ENCODE measurements at places on chromosomes 7 and 10. TPM values are rescaled to one million over a fixed set of nuclear protein-coding genes. Genes with fewer than 3 reads are reported as not detected.

DNA sequence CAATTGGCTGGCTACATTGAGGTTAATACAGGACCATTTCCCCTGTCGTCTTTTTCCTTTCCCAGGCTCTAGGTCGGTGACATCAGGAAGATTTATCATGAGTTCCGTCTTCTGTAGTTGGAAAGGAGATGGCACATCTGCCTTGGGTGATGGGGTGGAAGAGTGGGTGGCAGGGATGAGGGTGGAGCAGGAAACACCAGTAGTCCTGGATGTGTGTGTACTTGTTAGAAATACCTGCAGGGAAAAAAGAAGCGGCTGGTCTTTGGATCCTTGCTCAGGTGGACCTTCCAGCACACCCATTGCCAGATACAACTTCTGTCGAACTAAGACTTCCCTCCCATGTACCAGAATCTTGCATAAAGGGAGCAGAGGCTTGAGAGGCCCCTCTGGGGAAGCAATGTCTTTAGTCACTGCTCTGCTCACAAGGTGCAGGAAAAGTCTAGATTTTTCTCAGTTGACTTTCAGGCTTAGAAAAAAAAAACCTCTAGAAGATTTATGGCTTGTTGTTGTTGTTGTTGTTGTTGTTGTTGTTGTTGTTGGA lies 516.8 kb upstream of the GALNT17 start:
- no peaks in the 10 kb centered on the region for H3K4me1 ChIP-seq
- no peaks in the 10 kb centered on the region for H3K36me3 ChIP-seq
- no peak for DNase-seq
- H3K27me3 ChIP-seq = peaks cover 3% of the 10 kb centered on the region

DNA sequence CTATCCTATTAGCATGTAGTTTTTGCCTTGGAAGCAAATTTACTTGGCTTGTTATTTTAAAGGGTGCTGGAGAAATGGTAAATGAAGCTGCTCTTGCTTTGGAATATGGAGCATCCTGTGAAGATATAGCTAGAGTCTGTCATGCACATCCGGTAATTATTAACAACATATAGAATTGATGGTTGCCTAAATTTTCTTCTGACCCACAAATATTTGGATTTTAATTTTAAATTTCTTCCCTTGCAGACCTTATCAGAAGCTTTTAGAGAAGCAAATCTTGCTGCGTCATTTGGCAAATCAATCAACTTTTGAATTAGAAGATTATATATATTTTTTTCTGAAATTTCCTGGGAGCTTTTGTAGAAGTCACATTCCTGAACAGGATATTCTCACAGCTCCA lies 28.0 kb downstream of the DLD start:
- peaks cover 62% of the 10 kb centered on the region for H3K36me3 ChIP-seq
- DNase-seq = no peak
- no peak overlapping the region for H3K4me3 ChIP-seq
- H3K27ac ChIP-seq = no peak overlapping the region
- H3K27me3 ChIP-seq = no peaks in the 10 kb centered on the region

DNA sequence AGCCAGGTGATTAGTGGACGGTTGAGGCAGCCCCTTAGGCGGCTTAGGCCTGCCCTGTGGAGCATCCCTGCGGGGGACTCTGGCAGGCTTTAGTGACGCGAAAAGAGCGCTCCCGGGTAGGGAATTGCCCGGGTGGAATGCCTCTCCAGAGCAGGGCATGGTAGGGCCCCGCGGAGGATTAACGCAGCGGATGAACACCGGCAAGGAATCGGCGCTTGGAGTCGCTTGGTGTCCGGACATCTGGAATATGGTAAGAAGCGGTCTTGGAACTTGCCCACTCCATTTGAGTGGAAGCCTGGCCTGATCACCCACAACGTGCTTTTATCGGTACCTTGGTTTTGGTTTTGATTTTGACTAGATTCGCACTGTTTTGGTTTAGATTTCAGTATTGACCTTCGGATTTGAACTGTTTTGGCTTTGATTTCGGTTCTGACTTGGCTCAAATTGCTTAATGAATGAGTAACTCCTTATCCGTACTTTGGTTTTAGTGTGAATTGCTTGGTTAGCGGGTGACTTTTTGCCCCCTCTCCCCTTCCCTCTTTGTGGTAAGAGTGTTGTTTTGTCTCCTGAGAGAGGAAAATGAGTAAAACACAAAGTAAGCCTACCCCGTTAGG lies 24.2 kb upstream of the CHST3 start:
- no peak overlapping the region for H3K4me3 ChIP-seq
- peaks cover 16% of the 10 kb centered on the region for H3K4me1 ChIP-seq
- H3K27ac ChIP-seq = no peak overlapping the region
- no peaks in the 10 kb centered on the region for H3K36me3 ChIP-seq

DNA sequence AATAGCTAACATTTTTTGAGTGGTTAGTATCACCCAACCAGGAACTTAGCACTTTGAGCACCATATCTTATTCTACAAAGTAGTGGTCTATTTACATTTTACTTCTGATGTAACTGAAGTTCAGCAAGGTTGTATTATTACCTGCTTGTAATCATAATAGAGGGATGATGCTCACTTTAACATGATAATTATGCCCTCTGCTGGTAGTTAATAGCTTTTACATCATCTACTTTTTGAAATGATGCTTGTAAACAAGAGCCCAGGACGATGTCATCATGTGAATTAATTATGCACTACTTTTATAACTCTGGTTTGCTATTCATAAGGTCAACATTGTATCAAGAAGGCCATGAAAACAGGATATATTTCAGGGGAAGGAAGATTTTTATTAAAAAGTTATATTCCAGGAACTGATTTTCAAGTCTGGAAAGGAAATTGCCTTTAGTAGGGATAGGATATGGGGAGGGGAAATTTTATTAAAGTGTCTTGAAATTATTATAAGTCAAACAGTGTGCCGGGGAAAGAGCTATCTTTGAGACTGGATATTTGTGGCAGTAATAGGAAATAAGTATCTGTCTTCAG lies 80.3 kb upstream of the SCIN start:
- no peak overlapping the region for H3K27ac ChIP-seq
- H3K4me1 ChIP-seq = no peaks in the 10 kb centered on the region
- no peaks in the 10 kb centered on the region for H3K36me3 ChIP-seq
- H3K4me3 ChIP-seq = no peak overlapping the region
- H3K27me3 ChIP-seq = no peaks in the 10 kb centered on the region
- DNase-seq = no peak

GRCh38 chr7:30232391-30232790 lies 52.0 kb upstream of the ZNRF2 start:
- H3K27ac ChIP-seq = no peak overlapping the region
- H3K27me3 ChIP-seq = no peaks in the 10 kb centered on the region
- H3K4me3 ChIP-seq = no peak overlapping the region
- DNase-seq = no peak

- no peak overlapping the region for H3K27ac ChIP-seq
- peaks cover 5% of the 10 kb centered on the region for H3K27me3 ChIP-seq
- no peak for DNase-seq
- no peaks in the 10 kb centered on the region for H3K36me3 ChIP-seq
These were observed 165.1 kb downstream of the AHR start for GRCh38 chr7:17463511-17464085.

DNA sequence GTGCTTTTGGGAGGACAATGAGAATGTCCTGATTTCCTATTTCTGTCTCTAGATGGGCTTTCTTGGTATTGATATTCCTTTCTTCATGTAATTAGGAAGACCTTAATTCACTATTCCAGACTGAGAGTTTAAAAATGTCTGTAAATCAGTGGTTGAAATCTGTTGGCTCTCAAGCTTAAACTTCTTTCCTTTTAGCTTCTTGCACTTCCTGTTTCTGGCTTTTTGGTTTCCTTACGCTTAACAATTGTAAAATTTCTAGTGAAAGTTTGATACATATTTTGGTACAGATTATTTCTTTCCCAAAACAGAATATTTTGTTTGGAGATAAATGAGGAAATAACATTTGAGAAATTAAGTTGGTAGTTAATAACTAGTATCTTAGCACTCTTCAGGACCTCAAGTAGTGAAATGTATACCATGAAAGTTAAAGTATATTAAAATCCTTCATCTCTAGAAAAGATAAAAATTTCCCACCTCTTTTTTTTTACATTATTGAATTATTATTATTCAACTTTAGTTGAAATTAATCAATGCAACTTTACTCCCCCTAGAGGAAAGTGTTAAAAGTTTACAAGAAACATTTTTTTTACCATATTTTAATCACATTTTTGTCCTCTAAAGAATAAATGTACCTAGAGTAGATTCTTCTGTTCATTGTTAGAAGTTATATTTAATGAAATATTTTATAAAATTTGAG lies 137.2 kb downstream of the PHTF2 start:
- no peak overlapping the region for H3K4me3 ChIP-seq
- no peak for DNase-seq
- peaks cover 7% of the 10 kb centered on the region for H3K4me1 ChIP-seq
- H3K27ac ChIP-seq = no peak overlapping the region

GRCh38 chr7:28174901-28175661 lies 5.5 kb downstream of the JAZF1 start:
- H3K27ac ChIP-seq = no peak overlapping the region
- no peak overlapping the region for H3K4me3 ChIP-seq
- no peaks in the 10 kb centered on the region for H3K36me3 ChIP-seq
- H3K4me1 ChIP-seq = peaks cover 19% of the 10 kb centered on the region
- H3K27me3 ChIP-seq = peaks cover 4% of the 10 kb centered on the region

DNA sequence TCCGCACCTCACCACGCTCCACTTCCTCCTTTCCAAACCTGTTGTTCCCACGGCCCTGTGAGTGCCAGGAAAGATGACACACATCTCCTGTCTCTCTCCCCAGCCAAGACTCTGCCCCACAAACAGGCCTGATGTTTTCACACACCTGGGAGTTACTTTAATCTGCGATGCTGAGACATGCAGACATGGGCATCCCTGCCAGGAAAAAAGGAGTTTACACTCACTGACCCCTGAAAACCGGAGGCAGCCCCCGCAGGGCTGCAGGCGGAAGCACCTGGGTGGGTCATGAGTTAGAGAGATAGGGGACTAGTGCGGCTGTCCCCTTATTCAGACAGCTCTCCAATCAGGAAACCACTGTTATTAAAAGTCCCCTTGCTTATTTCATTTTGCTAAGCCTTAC lies 106.4 kb upstream of the CARD11 start:
- H3K27me3 ChIP-seq = no peaks in the 10 kb centered on the region
- H3K36me3 ChIP-seq = no peaks in the 10 kb centered on the region
- no peak for DNase-seq
- H3K27ac ChIP-seq = no peak overlapping the region
- no peak overlapping the region for H3K4me3 ChIP-seq

GRCh38 chr7:91240376-91240941 lies 23.8 kb upstream of the FZD1 start:
- peaks cover 8% of the 10 kb centered on the region for H3K27me3 ChIP-seq
- no peak overlapping the region for H3K27ac ChIP-seq
- H3K36me3 ChIP-seq = no peaks in the 10 kb centered on the region
- no peaks in the 10 kb centered on the region for H3K4me1 ChIP-seq
- H3K4me3 ChIP-seq = no peak overlapping the region

DNA sequence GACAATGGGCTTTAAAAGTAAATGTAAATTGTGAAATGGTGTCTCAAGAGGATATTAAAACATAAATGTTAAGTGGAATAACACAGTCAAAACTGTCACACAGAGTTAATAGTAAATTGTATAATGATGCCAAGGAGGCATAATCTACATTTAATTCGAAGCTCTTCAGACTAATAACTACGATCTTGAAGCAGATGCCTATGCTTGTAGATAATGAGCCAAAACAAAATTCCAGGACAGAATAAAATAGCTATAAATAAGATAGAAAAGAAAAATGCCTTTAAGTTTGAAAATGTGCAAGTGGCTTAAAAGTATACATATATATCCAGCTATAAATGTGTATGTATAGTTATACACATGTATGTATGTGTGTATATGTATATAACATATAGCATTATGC lies 17.5 kb downstream of the TWIST1 start:
- no peaks in the 10 kb centered on the region for H3K36me3 ChIP-seq
- peaks cover 20% of the 10 kb centered on the region for H3K27me3 ChIP-seq
- no peak overlapping the region for H3K4me3 ChIP-seq

DNA sequence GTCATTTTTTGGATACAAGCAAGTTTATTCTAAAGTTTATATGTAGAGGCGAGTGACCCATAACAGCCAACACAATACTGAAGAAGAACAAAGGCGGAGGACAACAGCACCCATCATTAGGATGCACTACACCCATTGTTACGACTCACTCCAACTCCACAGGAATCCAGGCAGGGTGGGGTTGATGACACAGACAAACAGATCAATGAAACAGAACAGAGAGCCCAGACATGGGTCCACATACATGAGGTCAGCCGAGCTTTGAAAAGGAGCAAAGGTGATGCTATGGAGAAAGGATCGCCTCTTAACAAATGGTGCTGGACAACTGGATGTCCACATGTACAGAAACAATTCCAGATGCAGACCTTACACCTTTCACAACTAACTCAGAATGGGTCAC lies 426.4 kb downstream of the PTPRN2 start:
- no peaks in the 10 kb centered on the region for H3K36me3 ChIP-seq
- H3K4me3 ChIP-seq = no peak overlapping the region
- DNase-seq = no peak
- H3K4me1 ChIP-seq = no peaks in the 10 kb centered on the region
- no peaks in the 10 kb centered on the region for H3K27me3 ChIP-seq

DNA sequence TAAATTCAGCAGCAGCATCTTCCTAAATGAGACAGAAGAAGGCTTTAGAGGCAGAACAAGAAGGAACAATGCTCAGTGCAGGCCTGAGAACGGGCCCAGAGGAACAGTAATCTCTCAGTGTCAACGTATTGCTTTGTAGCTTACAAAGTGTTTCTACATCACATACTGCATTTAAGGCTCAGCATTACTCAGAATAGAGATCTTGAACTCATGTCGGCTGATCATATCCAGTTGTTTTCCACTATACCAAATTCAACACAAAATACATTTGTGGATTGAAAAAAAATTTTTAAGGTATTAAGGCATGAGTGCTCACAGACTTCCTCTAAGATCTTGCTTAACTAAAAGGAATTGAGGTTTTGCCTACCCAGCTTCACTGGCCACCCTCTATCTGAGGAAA lies 325.1 kb downstream of the HPSE2 start:
- H3K4me1 ChIP-seq = no peaks in the 10 kb centered on the region
- no peak for DNase-seq
- no peaks in the 10 kb centered on the region for H3K27me3 ChIP-seq
- H3K4me3 ChIP-seq = no peak overlapping the region
- H3K27ac ChIP-seq = no peak overlapping the region

GRCh38 chr10:106284802-106285587 lies 879.5 kb downstream of the SORCS1 start:
- peaks cover 2% of the 10 kb centered on the region for H3K27me3 ChIP-seq
- no peak for DNase-seq
- H3K36me3 ChIP-seq = no peaks in the 10 kb centered on the region
- H3K27ac ChIP-seq = no peak overlapping the region
- no peaks in the 10 kb centered on the region for H3K4me1 ChIP-seq

Gene MYL10
- not detected for total RNA-seq

Gene ENTPD1
- 0.26 TPM for total RNA-seq

Gene NUTM2A
- not detected for total RNA-seq

Gene ANKRD16
- total RNA-seq = 3.6 TPM

Gene C10orf105
- total RNA-seq = 0.36 TPM

Gene TMEM120A
- total RNA-seq = 22.4 TPM

Gene POLR2J2
- total RNA-seq = 4.8 TPM

Gene CUX1
- 25.5 TPM for total RNA-seq

Gene ASZ1
- not detected for total RNA-seq

Gene GPR146
- 0.62 TPM for total RNA-seq
